ENCODE measurements at places on chromosomes 4 and X.
A peak's percentile ranks its signal among the peaks of the same experiment; 100 is the strongest.

- no peak for DNase-seq
Measured at GRCh38 chr4:163587867-163588266, 93.4 kb downstream of the TMA16 start.

- DNase-seq, result no peak
Measured at GRCh38 chr4:186688150-186688943, 35.3 kb downstream of the FAT1 start.

- no peak for DNase-seq
Measured at GRCh38 chr4:138741766-138742377, 273.7 kb upstream of the NOCT start.

DNA sequence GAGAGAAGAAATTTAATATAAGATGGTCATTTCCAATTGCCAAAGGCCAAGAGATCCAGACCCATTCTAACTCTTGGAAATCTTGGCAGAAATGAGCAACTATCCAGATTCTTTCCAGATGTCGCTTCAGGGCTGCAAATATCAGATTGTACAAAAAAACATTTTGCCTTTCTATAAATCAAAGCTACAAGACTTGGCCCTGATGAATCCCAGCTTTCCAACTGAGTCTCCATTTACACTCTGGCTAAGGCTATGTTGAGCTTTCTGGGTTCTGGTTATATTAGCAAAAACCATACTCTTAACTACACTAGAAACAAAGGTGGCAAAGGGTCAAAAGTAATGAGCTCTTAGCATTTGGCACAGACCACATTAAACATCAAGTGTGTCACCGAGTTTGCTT lies 345.8 kb downstream of the OPHN1 start:
- DNase-seq, result no peak

DNA sequence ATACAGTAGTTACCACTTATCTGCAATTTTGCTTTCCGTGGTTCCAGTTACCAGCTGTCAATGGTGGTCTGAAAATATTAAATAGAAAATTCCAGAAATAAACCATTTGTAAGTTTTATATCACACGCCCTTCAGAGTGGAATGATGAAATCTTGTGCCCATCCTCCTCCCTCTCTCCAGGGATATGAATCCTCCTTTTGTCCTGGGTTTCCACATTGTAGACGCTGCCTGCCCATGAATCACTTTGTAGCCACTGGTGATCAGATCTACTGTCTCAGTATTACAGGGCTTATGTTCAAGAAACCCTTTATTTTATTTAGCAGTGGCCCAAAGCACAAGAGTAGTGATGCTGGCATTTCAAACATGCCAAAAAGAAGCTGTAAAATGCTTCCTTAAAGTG lies 198.6 kb downstream of the KCNIP4 start:
- DNase-seq, result no peak

DNA sequence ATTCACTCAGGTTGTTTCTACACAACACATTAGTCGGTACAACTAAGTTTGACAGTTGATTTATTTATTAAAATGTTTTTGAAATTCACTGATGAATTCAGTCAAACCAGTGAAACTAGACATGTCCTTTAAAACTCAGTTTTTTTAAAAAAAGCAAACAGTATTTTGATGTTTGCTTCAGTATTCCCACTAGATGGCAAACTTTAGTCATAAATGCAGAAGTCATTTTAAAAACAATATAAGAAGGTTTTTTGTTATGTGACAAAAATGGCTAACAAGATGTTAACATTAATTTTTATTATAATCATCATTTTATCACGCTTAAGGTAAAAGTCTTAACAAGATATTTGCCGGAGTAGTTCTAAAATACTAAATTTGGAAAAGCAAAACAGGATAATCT lies 1337.8 kb upstream of the DIAPH2 start:
- DNase-seq, result no peak

- DNase-seq, result no peak
Measured at GRCh38 chrX:41025926-41026701, 59.1 kb upstream of the USP9X start.

DNA sequence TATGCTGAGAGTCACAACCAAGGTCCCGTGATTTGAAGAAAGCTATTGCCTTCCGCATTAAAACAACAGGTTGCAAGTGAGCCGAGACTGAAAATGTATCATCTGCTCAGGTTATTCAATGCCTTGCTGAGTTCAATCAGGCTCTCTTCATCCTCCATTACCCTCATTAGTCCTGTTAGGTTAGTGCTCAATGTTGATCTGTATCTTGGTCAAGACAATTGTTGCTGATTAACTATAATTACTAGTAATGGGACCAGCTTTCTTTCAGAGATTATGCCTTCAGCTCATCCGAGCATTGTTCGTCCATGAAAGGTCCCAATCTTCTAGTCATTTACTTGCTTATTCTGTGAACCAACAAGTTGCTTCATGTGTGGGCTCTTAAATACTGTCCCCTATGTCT lies 534.6 kb upstream of the FAM241A start:
- DNase-seq, result no peak

DNA sequence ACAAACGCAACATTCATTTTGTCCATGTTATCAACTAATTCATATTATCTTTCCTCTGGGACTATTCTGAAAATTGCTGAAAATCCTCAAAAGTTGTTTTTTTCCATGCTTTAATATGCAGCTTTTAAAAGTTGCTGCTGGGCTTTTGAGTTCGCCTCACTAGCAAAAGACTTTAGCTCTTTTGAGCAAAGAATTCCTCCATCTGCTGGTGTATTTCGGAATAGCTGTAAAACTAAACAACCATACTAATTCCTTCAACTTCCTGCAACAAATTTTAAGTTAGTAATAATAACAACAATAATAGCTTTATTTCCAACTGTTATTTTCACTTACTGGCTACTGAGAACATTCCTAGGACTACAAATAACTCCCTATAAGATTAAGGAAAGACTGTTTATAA lies 124.5 kb upstream of the PLAC1 start:
- DNase-seq, result no peak

- no peak for DNase-seq
Measured at GRCh38 chrX:81729269-81729777, 527.4 kb downstream of the SH3BGRL start.

DNA sequence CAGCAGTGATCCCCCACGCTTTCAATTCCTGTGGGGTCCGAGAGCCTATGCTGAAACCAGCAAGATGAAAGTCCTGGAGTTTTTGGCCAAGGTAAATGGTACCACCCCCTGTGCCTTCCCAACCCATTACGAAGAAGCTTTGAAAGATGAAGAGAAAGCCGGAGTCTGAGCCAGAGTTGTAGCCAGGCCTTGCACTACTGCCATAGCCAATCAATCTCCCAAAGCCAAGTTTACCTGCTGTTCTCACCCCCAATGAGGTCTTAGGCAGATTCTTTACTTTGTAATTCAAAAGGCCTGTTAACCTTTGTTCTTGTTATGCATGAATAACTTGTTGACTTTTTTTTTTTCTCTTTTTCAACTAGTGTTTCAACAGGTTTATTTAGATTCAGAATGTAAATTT lies 4.0 kb downstream of the MAGEB2 start:
- DNase-seq, result no peak

- DNase-seq, result no peak
Measured at GRCh38 chr4:10225096-10225495, 108.5 kb upstream of the WDR1 start.

DNA sequence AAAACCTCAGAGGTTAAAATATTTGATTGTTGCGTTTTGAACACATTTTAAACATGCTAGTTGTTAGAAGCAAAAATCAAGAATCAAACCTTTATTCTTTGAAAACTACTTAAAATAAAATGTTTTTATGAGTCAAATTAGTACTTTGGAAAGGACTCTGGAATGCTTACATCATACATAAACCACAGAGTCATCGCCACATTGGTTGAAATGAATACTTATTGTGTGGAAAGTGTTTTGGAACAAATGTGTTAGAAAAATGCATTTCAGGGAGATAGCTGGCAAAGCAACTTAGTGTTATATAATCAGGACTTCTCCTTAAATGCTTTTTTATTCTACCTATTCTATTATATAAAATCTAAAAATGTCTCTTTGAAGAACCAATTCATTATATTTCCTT lies 49.4 kb upstream of the CAMK2D start:
- no peak for DNase-seq

DNA sequence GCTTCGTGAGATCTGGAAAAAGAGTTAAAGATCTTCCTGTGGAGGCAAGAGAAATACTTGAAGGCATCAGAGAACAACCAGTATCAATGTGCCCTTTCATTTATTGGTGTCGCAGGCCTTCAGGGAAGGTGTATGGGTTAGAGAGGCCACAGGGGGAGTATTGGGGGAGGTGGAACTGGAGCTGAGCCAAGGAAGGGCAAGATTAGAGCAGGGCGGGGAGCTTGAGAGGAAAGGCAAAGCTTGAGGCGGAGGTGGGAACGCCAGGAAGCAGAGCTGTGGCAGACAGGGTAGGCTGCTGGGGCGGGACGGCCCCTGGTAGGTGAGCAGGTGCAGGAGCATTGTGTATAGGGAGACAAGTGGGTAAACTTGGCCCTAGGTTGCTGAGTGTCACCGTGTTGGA lies 329.9 kb downstream of the ARHGAP10 start:
- DNase-seq, result no peak

DNA sequence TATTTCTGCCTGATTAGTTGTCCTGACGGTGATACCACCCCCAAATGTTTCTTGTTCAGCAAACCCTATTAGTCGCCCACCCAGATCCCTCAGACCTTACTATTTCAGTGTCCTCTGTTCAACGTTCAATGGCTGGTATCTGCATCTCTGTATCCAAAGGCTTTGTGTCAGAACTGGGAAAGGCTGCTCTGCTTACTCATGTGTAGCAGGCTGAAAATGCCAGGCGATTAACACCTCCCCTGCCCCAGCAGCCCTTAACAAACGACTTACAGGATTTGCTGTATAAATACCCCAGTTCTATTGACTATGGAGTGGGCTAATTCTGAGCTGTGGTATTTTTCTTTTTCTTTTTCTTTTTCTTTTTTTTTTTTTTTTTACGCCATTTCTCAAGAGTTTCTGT lies 415.0 kb downstream of the ZNF674 start:
- peak; percentile 71 for DNase-seq

DNA sequence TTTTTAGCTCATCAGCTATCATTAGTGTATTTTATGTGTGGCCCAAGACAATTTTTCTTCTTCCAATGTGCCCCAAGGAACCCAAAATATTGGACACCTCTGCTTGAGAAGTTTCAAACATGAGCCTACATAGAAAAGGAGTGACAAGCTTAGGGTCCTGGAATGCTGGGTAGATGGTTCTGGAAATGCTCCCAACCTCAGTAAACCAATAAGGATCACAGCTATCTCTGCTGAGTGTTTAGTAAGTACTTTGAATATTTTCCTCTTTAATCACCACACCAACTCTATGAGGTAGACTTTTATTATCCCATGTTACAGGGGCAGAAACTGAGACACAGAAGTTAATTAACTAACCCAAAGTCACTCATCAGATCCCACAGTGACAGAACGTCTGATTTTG lies 164.9 kb upstream of the KLF3 start:
- no peak for DNase-seq

DNA sequence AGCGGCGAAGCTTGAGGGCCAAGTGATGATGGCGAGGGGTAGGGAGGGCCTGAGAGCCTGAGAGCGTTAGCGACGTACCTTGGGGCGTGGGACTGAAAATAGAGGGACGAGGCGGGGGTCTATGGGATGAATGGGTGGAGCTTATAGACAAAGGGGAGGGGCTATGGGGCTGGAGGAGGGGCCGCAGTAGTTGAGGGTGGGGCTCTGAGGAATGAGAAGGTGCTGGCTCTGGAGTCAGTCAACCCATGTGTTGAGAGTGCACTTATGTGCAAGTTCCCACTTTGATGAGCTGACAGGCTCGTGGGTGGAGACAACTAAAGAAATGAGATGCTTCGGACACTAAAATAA lies 488 bp downstream of the TBC1D25 start:
- DNase-seq, result peak; percentile 87

DNA sequence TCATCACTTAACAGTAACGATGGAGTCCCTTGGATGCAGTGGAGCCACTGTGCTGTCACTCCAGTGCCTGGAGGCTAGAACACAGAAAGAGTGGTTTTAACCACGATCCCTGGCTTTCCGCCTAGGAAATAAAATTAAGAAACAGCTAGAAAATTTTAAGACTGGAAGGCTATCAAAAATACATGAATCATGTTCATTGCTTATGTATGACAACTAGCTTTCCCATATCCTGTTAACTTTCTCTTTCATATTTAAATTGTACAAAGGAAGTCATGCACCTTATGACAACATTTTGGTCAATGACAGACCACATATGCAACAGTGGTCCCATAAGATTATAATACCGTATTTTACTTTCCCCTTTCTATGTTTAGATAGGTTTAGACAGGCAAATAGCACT lies 115.1 kb downstream of the GALNTL6 start:
- DNase-seq, result no peak

DNA sequence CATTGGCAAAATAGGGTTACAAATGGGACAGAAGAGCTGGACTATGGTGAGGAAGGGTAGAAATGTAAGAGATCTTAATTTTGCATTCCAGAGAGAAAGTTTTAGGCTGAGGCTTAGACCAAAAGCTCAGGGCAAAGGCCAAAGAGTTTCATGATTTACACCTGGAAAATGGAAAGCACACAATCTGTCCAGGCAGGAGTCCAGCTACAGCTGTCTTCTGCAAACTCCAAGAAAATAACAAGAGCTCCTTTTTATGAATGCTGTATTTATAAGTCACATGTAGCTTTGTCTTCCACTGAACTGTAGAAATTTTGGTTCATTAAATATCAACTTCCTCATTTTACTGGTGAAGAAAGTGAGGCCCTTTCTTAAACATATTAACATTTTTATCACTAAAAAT lies 288.0 kb upstream of the ATOH1 start:
- no peak for DNase-seq

DNA sequence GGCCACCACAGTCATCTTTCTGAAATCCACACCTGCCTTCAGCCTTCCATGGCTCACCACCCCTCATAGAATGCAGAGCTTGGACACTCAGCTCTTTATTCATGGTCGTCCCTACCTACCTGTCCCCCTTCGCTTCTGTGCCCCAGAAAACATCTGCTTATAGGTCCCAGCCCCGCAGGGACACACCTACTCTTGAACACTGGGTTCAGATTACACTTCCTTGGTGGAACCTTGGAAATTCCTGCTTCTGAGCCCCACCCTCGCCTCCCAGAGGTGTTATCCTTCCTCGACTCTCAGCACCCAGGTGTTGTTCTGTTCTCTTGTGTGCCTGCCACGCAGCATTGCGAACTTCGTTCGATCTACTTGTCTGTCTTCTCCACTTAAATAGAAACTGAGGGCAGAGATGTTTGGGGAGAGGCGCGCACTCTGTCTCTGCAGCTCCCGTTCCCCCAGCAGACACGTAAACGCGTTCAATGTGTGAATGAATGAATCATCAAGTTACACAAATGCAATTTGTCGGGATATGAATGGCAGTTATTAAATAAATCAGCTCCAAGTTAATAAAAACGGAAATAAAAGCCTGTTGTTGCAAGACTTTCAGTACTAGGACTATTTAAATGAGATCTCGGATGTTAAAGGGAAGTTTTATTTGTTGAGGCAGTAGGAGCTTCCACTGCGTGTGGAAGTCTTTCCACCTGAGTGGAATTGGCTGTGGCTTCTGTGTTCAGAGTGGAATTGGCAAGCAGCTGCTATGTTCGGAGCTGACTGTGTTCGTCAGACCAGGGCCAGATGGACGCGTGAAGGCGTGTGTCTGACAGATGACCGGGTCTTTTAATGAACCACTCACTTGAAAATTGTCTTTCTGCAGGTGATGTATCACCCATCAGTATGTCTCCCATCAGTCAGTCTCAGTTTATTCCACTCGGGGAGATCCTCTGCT lies 95.6 kb downstream of the STOX2 start:
- no peak for DNase-seq

- no peak for DNase-seq
Measured at GRCh38 chr4:1317177-1318045, 27.7 kb downstream of the MAEA start.

All from NCI-H146 (cell line).